ENCODE measurements at places on chromosomes 7 and 10.

GRCh38 chr10:133405844-133406527, 12.0 kb downstream of the MTG1 start:
- DNase-seq, result no peak

DNA sequence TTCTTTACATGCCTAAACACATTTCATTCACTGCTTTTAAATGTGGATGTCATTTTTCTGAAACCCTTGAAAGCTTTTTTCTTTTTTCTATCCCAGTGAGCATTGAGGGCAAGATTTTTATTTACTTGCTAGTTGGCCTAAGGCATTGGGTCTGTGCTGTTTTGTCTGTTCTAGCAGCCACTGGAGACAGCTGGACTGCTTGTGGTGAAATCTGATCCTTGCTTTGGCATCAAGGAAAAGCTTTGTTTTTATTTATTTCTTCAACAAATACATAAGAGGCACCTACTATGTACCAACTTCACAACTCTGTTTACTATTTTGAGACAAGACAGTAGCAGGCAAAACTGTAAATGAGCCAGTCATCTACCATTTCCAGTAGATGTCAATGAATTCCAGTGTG, 28.4 kb upstream of the PDLIM1 start:
- no peak for DNase-seq

- DNase-seq, result no peak
Measured at GRCh38 chr7:47622946-47623640, 41.2 kb upstream of the TNS3 start.

- no peak for DNase-seq
Measured at GRCh38 chr10:11003679-11004078, 14.0 kb upstream of the CELF2 start.

DNA sequence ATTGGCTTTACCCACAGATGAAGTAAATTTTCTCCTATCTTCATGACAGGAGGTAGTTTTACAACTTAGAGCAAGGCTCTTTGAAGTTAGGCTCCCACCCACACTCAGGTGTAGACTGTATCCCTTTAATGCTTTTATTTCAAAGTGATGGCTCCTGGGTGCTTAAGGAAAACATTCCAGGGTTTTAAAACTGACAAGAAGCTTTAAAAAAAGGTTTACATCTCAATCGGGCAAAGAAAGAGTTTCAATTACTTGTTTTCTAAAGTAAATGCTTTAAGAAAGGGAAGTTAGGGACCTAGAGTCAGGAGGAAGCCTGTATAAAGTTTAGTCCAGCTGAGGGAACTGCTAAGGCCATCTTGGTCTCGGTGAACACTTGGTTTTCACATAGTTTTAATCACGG, 1153.8 kb upstream of the C7orf33 start:
- no peak for DNase-seq

DNA sequence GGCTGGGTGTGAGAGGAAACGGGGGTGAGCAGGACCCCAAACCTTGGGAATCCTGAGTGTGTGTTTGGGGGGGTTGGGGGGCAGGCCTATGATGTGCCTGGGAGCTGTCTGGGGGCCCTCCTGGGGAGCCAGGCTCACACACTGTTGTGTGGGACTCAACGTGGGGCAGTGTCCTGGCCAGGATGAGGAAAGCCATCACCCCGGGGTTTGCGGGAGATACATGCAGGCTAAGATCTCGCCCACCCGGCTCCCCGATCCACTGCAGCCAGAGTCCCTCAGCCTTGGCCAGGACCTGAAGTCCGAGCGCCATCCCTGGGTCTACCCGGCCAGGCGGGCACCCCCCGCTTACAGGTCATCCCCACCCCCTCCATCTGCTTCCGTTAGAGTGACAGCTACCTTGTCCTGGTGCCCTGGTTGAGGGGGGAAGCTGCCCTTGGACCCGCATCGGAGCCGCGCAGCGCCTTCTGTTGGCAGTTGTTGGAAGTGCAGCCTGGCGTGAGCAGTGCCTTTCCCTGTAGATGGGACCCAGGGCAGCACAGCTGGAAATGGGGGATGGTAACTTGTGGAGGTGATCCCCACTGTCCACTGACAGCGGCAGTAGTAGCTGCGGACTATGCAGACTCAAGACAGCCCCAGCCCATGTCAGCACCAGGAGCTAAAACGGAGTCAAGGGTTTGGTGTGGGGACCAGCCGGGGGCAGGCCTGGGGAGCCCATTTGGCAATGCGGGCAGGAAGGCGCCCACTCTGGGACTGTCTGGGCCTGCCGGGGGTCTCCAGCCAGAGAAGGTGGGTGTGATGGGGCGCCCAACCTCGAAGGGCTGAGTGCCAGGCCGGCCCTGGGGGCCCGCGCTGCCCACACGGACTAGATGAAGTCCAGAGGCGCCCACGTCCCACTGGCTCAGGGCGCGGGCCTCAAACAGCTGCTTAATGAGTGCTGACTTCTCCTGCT, 885.6 kb upstream of the ZNF722 start:
- DNase-seq, result no peak

DNA sequence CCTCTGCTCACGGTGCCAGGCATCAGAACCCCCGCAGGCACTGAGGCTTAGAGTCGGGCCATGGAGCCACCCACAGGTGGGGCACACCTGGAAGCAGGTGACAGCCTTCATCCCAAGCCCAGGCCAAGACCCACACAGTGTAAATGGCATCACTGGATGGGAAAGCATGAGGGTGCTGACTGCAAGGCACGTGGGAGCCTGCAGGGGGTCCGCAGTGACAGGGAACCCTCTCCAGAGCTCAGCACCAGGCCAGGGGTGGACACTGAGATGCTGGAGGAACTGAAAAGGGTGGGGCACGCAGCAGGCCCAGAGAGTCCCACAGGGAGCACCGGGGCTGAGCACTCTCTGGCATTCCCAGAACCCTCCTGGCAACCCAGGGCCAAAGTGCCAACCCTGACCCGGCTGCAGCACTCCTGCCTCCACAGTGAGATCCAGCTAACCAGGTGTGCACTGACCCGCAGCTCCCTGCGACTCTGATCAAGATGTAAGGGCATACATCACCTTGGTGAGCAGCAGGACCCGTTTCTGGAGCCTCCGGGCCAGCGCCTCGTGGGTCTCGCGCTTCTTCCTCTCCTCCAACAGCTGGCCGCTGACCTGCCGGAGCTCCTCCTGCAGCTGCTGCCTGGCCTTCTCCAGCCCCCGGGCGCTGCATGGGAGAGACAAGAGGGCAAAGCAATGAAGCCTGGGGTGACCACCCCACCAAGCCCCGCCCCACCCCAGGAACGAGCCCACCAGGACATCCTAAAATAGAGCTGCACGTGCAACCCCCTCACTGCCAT, 163.9 kb downstream of the MAD1L1 start:
- no peak for DNase-seq

- no peak for DNase-seq
Measured at GRCh38 chr10:124325998-124326636, 92.6 kb downstream of the OAT start.

DNA sequence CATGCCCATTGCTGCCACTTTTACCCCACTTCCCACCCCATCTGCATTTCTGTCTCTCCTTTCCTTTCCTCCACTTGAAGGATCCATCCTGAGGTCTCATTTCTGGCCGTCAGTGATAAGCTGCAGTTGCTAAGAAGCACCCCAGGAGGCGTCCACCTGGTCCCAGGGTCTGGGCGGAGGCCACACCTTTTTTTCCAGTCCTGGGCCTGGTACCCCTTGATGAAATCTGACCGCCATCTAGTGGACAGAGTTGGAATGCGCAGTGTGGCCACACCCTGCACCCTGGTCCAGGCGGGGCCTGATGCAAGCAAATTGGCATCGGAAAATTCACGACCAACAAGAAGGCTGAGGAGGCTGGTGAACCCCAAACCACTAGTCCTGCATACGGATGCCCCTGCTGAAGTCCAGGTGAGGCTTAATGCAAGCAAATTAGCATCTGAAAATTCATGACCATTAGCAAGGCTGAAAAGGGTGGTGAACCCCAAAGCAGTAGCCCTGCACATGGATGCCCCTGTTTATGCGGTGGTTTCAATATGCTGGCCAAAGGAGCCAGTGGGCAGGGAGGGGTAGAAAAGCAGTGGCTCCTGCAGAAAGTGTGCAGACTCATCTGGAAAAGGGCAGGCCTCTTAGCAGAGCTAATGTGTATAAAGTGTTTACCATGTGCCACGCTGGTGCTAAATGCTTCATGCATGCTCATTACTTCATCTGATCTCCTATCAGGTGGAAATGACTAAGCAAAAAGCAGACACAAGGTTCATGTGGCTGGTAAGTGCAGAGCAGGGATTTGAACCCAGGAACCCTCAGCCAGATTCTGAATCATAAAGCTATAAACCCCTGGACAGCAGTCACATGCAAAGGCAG, 43.2 kb downstream of the GPAM start:
- DNase-seq, result peak; percentile 66

GRCh38 chr7:137480824-137481365, 137.4 kb upstream of the PTN start:
- no peak for DNase-seq

DNA sequence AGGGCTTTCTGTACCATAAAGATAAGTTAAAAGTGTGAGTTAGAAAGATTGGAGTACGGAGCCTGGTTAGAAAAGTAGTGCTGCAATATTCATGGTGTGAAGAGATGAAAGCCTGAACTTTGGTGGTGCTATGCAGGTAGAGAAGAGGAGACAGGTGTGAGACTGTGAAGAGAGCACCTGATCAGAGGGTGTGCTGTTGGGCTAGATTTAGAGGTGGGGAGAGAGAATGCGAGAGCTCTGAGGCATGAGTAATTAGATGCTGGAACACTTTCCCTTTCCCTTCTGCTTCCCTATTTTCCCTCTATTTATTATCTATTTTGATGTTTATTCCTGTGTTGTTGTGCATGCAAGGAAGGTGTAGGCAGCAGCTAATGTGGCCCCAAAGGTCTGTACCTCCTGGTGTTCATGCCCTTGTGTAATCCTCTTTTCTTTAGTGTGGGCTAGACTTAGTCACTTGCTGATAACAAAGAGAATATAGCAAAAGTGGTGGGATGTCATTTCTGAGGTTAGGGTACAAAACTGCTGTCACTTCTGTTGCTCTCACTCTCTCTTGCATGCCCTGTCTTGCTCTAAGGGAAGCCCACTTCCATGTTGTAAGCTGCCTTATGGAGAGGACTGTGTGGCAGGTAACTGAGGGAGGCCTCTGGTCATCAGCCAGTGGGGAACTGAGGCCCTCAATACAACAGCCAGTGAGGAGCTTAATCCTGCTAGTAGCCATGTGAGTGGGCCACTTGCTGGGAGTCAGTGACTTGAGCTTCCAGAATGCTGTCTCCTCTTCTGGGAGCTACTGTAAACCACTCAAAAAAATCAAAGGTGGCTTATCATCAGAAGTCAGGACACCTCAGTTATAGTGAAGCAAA, 2.6 kb upstream of the ATXN7L1 start:
- no peak for DNase-seq

GRCh38 chr7:74218343-74218698, 8.5 kb downstream of the LAT2 start:
- no peak for DNase-seq

DNA sequence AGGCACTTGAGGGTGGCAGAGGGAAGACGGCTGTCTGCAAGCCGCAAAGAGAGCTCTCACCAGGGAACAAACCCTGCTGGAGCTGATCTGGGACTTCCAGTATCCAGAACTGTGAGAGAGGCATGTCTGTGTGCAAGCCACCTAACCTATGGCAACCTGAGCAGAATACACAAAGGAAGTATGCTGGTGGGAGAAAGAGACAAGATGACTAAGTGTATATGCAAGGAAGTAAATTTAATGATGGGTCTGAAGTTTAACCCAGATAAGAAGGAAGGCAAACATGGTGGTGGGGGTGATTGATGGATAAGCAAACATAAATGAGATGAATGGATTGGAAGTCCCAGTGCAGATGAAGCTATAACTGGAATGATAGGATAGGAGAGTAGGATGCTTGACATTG, 293.3 kb downstream of the TWIST1 start:
- no peak for DNase-seq

DNA sequence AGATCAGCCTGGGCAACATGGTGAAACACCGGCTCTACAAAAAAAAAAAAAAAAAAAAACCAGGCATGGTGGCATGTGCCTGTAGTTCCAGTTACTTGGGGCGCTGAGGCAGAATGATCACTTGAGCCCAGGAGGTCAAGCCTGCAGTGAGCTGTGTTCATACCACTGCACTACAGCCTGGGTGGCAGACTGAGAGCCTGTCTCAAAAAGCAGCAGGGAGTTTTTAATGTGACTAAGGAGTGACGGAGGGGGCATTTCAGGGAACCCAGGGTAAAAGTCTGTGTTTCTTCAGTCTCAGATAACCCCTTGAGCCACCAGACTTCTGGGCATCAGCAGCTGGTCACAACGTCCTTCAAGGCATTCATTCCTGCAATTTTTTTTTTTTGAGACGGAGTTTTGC, 2.2 kb upstream of the C10orf95 start:
- no peak for DNase-seq

DNA sequence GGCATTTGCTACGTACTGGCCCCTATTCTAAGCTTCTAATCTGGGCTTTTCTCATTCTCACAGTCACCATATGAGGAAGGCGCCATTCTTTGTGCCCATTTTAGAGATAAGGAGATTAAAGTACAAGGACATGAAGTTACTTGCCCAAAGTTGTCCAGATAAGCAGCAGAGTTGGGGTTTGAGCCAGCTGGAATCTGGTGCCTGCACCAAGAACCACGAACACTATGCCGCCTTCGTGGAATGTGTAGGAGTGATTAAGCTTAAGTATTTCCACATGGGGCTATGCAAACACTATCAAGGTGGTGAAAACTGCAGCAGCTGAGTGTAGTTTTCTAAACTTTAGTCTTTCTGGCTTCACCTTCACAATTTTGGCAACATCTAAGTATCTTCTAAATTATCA, 342.7 kb upstream of the ETV1 start:
- no peak for DNase-seq

GRCh38 chr7:47149971-47150370, 431.9 kb downstream of the TNS3 start:
- DNase-seq, result no peak

GRCh38 chr7:53048638-53049037, 13.2 kb downstream of the POM121L12 start:
- DNase-seq, result no peak

DNA sequence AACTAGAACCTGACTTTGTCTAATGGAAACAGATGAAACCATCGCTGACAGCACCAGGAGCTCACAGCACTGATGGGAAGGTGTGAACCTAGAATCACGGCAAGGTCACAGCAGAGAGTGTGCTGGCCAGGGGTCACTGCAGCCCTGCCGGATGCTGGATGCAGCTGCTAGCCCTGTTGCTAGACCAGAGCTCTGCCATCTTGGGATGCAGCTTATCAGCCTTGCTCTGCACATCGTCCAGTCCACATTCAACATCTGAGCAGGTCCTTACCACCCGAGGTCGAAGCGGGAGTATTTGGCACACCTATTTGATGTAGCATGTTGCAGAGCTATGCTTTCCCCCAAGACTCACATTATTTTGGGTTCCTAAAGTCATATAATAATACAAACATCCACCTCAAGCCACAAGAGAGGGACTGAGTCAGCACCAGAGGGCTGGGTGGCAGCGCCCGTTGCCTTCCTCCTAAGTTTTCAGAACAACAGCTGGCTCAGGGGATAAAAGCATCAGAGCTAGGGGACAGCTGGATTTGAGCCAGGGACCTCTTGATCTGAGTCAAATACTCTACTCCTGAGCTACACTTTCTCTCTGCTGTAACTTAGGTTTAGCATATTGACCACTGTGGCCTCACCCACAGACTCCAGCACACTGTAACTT, 135.3 kb downstream of the ZNF467 start:
- no peak for DNase-seq

- DNase-seq, result no peak
Measured at GRCh38 chr7:83739527-83739926, 90.6 kb upstream of the SEMA3E start.

GRCh38 chr7:93594250-93594649, 19.7 kb upstream of the CALCR start:
- no peak for DNase-seq

- DNase-seq, result no peak
Measured at GRCh38 chr7:2637066-2637471, 5.3 kb downstream of the TTYH3 start.

- DNase-seq, result no peak
Measured at GRCh38 chr7:25923741-25924460, 228.1 kb upstream of the NFE2L3 start.

Data from stimulated activated CD8-positive, alpha-beta memory T cell treated with anti-CD3 and anti-CD28 coated beads, Interleukin-2, amount 100 ng/mL, for 48 hours (primary cell).